NCI-H226 (cell line): ENCODE measurements at places on chromosomes 7 and 10.

GRCh38 chr7:44210107-44210506, 9.3 kb downstream of the YKT6 start:
- no peak for DNase-seq

- no peak for DNase-seq
These were observed 7.4 kb downstream of the POLR1F start for GRCh38 chr7:19701471-19701870.

- peak; percentile 46 for DNase-seq
These were observed 5.3 kb downstream of the PSAP start for GRCh38 chr10:71845410-71846405.

DNA sequence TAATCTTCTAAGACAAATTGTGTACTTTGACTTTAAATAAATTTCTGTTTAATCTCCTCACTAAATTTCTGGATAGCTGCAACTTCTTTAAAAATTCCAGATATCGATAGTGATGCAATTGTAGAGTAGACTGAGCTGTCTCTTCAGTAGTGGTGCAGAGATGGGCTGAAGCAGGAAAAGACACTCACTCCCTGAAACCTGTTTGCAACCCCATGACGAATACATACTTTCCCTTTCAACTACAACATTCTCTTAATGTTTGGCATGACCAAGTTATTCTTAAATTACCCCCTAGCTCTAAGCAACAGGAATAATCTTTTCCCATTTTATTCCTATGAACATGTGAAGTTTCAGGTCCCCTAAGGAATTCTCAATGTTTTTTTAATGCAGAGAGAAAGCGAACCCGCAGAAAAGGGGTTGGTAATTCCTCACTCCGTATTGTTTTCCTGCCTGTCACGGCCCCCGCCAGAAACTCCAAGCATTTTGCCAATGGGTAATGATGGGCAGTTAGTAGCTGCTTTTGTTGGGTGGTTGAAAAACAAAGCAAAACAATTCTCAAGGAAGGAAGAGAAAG, 1.3 kb downstream of the THSD7A start:
- DNase-seq, result no peak

DNA sequence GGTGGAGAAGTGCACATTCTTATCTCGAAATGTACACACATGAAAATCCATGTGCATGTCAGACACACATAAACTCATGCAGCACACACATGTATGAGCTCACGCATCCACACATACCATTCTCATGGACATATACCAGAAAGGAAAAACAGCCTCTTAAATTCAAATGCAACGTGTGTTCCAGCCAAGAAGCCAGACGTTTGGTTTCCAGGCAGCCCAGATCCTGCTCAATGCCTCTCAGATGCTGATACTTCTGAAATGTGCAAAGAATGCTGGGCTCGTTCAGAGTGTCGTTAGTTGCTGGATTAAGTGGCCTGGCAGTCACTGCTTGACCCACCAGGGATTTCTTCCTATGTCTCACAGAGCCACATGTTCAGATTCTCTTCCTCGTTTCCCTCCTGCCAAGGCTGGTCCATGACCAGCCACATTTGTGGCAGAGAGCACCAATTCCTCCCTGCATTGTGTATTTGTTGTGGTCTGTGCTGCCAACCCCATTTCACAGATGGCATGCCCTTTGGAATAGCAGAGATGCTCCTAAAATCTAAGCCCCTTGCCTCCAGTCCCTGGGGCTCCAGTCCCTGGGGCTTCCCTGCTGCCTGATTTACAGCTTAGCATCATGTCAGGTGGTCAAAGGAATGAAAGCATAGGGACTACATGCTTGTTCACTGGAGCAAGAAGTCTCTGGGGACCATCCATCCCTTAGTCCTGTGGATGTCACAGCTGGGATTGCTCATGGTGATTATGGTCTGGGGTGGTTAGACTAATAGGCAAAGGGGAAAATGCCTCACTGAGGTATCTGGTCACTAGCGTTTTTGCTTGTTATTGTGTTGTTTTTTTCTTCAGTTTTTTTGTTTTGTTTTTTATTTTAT, 426.6 kb downstream of the PLXNA4 start:
- DNase-seq, result no peak

DNA sequence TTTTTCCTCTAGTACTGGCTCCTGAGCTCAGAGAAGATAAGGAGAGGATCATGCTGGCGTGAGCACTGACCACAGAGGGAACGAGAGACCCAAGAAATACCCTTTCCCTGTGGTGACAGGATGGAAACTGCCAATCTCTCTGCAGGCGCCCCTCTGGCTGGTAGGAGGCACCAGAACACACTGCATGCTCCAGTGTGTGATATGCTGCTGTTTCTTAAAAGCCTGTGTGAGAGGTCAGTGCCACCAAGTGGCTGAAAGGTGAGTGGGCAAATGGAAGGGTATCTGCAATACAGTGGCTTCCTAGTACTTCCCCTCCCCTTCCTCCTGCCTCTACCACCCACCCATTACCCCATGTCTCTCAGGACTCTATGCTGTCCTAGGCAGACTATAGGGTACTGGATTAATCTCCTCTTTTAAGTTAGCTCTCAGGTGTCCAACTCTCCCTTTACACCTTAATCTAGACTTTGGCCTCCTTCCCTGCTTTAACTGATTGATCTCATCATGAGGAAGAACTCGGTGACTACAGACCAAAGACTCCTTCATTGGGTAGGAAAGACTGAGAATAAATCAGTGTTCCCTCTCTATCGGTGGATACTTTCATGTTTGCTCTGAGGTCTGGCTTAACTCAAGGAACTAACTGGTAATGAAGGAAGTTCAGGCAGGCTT, 283.6 kb downstream of the ADRA2A start:
- DNase-seq, result no peak

- no peak for DNase-seq
These were observed 101.1 kb downstream of the PTPRE start for GRCh38 chr10:128007971-128008370.

- no peak for DNase-seq
These were observed 11.1 kb upstream of the INA start for GRCh38 chr10:103265717-103266329.

DNA sequence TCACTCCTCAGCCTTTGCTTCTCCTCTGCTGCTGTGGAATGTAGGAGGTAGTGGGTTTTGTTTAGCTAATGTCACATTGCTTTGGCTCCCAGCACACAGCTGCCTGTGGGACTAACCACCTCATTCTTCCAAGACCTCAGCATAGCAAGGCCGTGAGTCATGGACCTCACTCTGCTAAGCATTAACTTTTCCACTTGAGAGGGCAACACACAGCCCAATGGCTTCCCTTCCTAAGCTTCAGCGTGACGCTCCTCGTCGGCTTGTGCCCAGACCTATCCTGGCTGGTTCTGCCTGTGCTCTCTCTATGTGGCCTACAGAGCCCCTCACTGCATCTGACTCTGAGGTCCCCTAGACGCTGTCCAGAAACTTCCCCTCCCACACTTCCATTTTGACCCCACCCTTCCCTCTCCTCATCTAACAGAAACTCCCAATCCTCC, 23.3 kb downstream of the MYOF start:
- DNase-seq, result peak; percentile 98

- DNase-seq, result no peak
These were observed 52.0 kb downstream of the GDI2 start for GRCh38 chr10:5761220-5761619.

DNA sequence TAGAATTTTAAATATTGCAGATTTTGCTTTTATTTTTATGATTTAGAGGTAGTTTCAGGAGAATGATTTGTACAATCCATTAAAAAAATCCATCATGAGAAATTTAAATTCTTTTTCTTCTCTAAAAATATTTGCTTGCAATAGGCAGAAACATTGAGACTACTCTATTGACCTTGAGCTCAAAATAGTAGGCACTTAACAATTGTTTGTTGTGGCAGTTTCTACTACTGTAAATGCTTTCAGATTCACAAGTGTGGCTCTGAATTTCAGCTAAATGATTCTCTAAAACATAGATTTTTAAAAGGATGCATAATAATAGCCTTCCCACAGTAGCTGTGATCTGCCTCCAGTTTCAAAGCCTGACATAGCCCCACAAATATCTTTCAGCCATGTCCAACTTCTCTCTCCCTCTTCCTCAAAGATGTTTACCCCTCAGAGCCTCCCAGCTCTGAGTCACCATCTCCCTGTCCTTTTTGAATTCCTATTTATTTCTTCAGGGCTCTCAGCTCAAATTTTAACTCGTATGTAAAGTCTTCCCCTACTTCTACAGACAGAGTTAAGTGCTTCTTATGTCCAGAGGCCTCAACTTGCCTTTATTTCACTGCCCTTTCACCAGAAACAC, 160.5 kb downstream of the AOAH start:
- DNase-seq, result peak; percentile 37

- DNase-seq, result no peak
These were observed 105.0 kb downstream of the SH2D4B start for GRCh38 chr10:80642661-80643060.

- DNase-seq, result peak; percentile 18
These were observed 186.8 kb downstream of the USP6NL start for GRCh38 chr10:11424456-11425295.

- no peak for DNase-seq
These were observed 132.3 kb upstream of the MKI67 start for GRCh38 chr10:128258421-128258976.
